ENCODE measurements at places on chromosomes 16 and 17.

DNA sequence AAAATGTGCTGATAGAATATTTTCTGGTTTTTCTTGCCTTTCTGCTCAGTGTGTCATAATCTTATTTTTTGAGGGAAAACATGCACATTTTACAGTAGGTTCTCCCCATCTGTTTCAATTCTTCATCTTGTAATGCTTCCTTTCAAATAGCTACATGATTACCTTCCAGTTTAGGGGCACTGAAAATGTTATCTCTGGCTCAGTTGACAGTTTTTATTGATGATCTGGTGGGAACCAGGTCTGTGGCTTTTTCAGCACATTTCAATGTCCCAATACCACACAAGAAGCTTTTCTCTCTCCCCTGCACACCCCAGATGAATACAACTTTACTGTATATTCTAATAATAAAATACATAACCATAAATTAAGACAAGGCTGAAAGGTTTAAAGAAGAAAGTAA is 36.5 kb downstream of the FTO start:
- no peak for DNase-seq

DNA sequence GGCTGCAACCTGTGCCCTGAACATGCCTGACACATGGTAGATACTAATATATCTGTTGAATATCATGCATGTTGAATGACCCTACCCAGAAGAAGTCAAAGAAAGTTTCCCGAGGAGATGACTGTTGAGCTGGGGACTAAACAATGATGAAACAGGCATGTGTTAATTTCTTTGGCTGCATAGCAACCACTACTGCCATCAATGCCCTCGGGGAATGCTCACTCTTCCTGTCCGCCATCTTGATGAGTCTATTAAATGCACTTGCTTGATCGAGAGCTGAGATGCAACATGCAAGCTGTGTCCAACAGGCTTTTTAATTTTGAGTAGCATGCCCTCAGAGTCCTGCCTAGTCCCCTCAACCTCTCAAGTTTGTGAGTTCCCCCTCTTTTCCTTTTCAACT is 31.3 kb downstream of the GRIN2A start:
- no peak for DNase-seq

- no peak for DNase-seq
These were observed 204.9 kb downstream of the AXIN2 start for GRCh38 chr17:65356536-65356935.

DNA sequence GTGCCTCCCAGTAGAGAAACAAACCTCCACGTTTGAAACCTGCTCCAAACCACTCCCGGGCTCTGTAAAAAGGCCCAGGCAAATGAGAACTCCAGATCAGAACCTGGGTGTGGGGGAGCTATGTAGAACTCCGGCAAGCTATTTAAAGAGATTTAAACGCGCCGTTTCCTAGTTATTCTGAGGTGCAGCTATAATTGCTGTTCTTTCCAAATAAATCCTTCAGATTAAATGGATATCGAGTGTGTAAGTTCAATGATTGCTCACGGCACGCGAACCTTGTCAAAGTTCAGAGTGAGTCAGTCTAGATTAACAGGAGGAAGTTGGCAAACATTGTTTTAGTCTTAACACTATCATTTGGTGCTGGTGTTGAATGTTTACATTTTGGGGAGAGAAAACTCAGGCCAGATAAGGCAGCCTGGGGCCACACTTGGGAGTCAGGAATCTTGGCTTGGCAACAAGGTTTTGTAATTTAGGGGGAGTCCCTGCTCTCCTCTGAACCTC is 92.9 kb upstream of the SALL1 start:
- DNase-seq, result no peak

DNA sequence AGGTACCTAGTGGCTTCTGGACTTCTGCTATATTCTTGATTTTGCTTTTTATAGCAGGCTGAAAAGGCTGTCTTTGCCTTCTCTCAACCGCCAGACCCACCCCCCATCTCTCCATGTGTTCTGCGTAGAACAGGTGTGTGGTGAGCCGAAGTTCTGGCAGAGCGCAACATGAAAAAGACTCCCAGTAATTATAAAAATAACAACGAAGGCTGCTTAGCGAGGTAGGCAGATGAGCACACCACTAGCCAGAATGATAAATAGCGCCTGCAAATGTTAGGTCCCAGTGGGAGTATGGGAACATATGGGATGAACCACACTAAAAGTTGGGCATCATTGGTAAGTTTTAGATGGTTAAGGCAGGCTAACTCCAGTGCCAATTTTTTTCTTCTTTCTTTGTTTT is 14.0 kb upstream of the RBFOX1 start:
- no peak for DNase-seq

DNA sequence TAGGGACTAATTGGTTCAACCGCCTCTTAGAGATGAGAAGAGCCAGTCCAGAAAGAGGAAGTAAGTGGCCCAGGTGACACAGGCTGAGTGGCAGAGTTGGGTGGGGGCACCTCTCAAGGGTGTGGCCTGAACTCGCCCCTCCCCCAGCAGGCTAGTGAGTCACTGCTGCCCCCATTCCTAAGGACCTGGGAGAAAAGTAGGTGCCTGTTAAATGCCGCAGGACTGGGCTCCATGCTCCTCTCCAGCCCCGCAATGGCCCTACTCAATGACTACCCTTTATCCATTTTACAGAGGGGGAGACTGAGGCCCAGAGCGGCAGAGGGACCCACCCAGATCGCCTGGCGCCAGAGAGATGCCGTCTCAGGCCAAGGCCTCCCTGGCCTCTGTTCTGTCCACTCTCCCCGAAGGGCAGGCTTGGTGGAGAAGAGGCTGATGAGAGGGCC is 8.1 kb downstream of the TMEM235 start:
- no peak for DNase-seq

DNA sequence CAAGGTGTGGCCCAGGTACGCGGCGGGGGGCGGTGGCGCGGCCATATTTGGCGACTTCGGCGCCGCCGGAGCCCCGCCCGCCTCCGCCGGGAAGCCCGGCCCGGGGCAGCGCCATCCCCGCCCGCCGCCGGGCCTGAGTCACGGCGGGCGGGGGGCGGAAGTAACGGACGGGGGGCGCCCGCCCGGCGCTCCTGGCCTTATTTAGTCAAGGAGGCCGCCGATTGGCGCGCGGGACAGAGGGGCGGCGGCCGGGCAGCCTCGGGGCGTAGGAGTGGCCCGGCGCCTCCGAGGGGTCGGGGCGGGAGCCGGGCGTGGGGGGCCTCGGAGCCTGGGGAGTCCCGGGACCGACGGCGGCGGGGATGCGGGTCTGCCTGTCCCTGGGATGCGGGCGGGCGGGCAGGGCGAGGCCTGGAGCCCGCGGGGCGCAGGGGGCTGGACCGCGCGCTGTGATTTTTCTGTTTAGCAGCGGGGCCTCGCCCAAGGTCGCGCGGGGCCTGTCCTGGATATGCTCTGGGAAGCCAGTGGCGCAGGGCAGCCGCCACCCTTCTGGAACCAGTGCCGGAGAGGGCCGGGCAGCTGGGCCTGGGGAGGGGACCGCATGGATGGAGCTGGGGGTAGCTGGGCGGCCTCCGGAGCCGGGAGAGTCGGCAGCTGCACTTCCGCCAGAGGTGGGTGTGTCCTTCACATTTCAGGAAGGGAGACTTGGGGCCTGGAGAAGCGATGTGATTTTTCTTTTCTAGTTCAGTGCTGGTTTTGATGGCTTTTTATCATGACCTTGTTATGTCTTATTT is 2.3 kb upstream of the ACTG1 start:
- peak; percentile 92 for DNase-seq

GRCh38 chr16:12431561-12431960 is 372.1 kb downstream of the CPPED1 start:
- no peak for DNase-seq

DNA sequence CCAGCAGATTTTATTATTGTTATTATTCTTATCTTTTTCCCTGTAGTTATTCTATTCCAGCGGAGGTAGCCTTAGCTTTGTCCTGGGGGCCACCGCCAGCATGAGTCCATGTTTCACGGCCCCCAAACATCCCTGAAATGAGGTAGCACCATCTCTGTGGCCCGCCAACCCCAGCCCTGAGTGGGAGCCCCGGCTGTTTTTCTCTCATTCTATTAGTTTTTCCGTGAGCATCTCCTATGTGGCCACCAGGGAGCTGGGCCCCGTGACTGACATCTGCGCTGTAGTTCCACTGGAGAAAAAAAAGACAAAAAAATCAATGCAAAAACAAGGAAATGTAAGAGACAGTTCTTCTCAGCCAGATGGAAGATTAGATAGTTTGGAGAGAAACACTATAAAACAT is 43.5 kb upstream of the IL34 start:
- DNase-seq, result no peak

DNA sequence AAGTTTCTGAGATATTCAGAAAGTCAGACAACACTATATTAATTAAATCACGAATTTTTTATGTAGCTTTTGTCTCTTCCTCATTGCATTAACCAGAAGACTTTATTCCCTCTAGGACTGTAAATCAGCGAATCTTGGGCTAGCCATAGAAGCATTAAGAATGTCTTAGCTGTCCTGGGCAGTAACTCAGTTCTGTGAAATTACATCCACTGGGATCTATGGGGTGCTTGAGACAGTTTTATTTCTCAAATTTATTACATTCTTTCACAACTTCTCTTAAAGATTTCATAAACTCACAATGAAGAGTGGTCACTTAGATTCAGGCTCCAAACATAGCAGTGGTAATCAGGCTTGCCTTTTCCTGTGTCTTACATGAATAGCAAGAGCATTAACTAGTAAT is 1153.4 kb downstream of the CDH8 start:
- DNase-seq, result no peak

- no peak for DNase-seq
These were observed 244.6 kb upstream of the PSMD7 start for GRCh38 chr16:74052016-74052415.

DNA sequence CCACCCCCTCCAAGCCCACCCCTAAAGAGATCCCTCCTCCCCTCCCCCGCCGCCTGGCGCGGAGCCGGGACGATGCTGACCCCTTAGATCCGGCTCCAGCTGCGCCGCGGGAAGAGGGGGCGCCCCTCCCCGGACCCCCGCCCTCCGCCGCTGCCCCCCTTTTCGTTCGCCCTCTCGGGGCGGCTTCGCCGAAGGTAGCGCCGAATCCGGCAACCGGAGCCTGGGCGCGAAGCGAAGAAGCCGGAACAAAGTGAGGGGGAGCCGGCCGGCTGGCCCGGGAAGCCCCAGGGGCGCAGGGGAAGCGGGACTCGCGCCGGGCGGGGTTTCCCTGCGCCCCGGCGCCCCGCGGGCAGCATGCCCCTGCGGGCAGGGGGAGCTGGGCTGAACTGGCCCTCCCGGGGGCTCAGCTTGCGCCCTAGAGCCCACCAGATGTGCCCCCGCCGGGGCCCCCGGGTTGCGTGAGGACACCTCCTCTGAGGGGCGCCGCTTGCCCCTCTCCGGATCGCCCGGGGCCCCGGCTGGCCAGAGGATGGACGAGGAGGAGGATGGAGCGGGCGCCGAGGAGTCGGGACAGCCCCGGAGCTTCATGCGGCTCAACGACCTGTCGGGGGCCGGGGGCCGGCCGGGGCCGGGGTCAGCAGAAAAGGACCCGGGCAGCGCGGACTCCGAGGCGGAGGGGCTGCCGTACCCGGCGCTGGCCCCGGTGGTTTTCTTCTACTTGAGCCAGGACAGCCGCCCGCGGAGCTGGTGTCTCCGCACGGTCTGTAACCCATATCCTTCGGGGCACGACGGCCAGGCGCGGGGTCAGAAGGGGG is 623 bp downstream of the CACNA1G start:
- peak; percentile 75 for DNase-seq

- DNase-seq, result no peak
These were observed 306.3 kb downstream of the CNTNAP4 start for GRCh38 chr16:76583466-76583865.

- no peak for DNase-seq
These were observed 38.0 kb downstream of the CUEDC1 start for GRCh38 chr17:57916925-57917858.

- DNase-seq, result no peak
These were observed 42.3 kb downstream of the ABR start for GRCh38 chr17:1137465-1137894.

DNA sequence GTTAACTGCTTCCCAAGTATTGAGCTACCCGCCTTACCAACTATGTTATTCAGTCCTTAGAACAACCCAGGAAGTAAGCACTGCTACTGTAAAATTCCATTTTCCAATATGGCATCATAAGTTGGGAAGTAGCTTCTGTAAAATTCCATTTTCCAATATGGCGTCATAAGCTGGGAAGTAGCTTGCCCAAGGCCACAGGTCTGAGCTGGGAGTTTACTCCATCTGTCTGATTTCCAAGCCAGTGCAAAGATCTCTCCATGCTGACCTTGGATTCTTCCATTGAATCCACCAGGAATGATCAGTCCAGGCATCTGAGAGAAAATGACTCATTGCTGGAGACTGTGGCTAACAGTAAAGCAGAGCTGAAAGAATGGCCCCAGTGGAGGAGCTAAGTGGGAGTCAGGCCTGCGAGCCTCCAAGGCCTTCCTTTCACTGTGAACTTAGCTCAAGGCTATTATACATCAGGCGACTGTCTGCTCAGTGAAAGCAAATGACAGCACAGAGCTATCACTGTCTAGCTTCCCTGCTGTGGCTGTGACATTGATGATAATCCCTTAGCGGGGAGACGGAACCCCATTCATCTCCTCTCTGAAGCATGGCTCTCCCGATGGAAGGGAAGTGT is 430.4 kb downstream of the HAPSTR1 start:
- DNase-seq, result peak; percentile 11

GRCh38 chr16:5442054-5442453 is 344.5 kb upstream of the EEF2KMT start:
- DNase-seq, result no peak

DNA sequence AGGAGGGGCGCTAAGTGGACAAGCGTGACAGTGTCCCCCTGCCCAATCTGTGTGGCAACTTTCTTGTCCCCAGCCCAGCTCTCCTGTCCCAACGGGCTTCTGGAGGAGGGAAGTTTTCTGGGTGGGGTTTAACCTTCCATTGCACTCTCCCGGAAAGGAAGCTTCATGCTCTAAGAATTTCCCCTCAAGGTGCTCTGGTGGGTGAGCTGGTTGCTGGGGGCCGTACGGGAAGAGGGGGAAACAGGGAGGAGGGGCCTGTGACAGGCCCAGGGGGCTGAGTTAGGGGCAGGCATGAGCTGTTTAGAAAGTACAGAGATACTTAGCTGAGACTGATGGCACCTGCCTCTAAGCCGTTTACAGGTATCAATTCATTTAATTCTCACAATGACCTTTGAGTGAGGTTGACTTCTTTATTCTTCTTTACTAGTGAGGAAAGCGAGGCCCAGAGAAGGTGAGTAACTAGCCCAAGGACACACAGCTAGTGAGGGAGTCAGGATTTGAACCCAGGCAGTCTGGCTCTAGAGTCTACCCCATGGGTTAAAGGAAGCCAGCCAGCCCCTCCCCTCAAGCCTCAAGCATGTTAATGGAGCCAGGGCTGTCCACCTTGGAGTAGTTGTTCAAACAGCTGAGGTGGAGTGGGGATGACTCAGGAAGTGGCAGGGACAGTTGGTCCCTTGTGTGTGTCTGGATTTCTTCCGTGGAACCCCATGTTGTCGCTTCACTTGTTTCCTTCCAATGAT is 18.9 kb downstream of the ADGRG1 start:
- no peak for DNase-seq
